Mesenteric fat pad (tissue), 1 donor: ENCODE measurements at places on chromosomes 16 and 17.

DNA sequence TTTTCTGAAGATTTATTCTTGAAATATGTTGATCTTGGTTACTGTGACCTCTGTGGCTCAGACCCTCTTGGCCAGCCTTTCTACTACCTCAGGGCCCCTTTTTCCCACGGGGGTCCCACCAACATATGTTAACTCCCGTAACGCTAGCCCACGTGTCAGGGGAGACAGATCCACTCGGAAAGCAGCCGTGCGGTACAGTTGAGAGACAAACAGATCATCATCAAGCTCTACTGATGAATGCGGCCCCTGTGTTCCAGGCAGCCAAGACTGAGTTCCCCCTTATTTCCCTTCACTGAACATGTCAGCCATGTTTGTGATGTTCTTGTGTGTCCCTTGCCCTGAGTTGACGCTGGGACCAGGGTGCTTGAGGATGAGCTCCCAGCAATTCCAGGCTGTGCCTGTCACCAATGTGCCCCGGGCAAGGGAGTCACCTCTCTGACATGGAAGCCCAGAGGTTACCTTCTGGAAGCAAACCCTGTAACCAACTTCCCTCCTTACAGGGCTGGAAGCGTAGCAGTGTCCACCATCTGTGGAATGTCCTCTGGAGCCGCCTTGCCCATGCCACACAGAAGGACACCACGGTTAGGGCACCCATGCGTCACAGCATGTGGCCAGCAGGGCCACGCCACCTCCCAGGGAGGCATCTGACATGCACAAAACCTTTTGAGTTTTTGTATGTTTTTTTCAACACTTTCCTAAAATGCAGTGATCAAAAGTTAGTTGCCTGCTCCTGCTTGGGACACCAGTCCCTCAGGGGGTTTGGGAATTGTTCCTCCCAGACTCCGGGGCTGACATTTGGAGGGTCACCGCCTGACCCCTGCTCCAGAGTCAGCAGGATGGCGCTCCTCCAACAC lies 193.7 kb upstream of the CHMP6 start:
- DNase-seq = peak; percentile 84

GRCh38 chr16:80288616-80289015 lies 252.2 kb upstream of the DYNLRB2 start:
- DNase-seq = no peak

DNA sequence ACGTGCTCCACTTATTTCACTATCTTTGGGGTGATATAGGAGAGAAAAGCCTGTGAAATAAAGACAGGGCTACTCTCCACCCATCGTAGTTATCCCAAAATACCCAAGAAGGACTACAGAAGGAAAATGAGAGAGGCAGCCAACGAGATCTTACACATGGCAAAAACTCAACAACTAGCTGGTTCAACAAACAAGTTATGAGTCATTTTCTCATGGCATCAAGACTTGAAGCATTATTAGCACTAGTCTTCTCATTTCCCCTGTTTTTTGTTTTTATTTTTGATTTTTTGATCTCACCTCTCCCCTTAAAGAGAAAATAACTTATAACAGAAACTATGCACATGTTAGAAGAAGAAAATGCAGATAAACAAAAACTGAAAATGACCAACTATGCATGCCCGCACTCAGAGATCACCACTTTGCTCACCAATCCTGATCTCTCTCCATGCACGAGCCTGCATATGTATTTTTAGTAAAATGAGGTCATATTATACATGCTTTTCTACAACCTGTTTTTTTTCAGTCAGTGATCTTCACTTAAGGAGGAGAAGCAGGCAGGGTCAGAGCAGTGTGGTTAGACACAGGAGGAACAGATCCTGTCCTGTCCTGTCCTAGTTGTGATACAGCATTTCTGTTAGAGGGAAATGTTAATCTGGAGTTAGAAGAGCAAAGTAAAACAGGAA lies 22.8 kb downstream of the FAM117A start:
- no peak for DNase-seq

DNA sequence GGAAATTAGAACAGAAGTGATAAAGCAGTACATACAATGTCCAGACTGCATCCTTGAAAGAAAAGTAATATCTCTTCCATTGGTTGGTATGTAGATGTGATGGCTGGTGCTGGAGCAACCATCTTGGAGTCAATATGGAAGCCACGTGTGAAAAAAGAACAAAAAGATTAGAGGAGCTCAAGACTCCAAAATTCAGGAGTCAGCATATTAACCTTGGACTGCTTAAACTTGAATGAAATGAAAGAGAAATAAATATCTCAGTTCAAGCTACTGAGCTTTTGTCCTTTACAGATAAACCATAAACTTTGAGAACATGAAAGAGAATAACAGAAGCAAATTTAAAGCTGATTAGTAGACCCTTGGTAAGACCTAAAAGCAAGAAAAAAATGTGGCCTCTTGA lies 197.9 kb downstream of the HS3ST3B1 start:
- DNase-seq = no peak
